Activated CD8-positive, alpha-beta T cell treated with anti-CD3 and anti-CD28 coated beads, Interleukin-2, amount 10 ng/mL, durations not matched to agents 7 days and 5 days (primary cell): ENCODE measurements at places on chromosomes 7 and 10. TPM values are rescaled to one million over a fixed set of nuclear protein-coding genes. Genes with fewer than 3 reads are reported as not detected.

- DNase-seq = no peak
These were observed 1.3 kb downstream of the DDX21 start for GRCh38 chr10:68957284-68957615.

- DNase-seq = no peak
These were observed 5.8 kb downstream of the MINDY4 start for GRCh38 chr7:30776971-30777370.

DNA sequence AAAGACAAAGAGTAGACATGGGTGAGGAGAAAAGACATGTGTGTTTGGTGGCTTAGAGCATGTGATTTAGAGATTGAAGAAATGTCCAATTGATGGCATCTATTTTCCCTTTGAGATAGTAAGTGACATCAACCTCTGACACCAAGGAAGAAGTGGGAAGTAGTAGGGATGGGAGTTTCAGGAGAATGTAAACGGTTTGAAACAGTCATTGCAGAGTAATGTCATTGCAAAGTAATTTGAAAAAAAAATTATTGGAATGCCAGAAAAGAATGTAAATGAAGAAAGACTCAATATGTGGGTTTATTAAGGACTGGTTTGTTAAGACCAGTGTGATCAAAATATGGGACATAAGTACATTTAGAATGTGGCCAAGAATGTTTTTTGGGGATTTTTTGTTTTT, 26.6 kb downstream of the GNG11 start:
- no peak for DNase-seq

Gene ARHGAP22
- total RNA-seq = not detected

DNA sequence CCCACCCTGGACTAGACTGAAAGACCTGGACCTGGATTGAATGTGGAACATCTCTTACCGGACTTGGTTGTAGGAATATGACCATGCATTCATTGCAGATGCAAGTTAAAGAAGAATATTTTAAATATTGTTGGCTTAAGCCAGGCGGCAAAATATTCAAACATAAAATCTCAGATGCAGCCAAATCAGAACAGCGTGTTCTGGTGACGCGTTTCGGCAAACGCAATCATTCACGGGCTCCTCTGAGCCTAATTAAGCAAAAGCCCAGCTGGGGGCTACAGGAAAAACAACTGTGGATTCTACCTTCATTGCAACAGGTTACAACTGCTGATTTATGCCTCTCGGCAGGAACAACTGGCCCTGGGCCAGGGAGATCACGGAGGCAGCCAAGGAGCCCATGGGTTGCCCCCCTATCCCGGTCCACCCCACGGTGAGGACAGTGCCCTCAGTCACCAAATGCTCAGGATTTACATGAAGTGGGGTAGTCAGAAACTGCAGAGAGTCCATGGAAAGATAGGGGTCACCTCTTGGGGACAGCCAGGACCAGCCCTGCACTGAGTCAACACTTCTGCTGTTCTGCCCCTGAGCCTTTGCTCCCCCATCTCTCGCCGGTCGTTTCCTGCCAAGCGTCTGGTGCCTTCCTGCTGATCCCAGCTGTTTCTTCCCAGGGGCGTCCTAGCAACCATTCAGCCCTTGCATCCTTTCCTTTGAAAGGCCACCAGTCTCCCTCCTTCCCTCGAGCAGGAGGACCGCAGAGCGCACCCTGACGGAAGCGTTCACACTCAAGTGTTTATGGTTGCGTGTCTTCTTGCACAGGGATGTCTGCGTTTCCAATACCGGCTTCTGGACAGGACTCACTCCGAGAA, 64.4 kb upstream of the SFMBT2 start:
- DNase-seq = no peak

Gene RBP3
- total RNA-seq = not detected

GRCh38 chr10:91776266-91776665, 22.0 kb upstream of the TNKS2 start:
- DNase-seq = no peak
